ENCODE measurements at places on chromosomes 3 and 15.

- no peak for DNase-seq
Observed at GRCh38 chr15:76011627-76012551, at the start of gene NRG4. NRG4 (minus strand) TSS chr15:76012424; CDS start chr15:76011230, 1,194 bp downstream.

DNA sequence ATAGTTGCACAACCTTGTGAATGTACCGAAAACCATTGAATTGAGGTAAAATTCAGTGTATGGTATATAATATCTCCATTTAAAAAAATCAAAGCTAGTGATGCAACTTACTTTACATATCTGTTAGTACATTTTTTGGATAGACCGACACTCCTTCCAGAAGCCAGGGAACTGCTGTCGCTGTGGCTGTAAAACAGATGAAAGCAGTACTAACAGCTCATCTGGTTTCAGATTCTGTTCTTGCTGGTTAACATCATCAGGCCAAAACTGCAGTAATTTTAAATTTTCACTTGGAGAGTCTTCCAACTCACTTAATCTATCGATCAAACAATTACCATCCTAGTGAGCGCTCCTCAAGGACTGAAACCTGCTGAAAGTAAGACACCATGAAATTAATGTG is 145.1 kb downstream of the LRRC28 start:
- no peak for DNase-seq

DNA sequence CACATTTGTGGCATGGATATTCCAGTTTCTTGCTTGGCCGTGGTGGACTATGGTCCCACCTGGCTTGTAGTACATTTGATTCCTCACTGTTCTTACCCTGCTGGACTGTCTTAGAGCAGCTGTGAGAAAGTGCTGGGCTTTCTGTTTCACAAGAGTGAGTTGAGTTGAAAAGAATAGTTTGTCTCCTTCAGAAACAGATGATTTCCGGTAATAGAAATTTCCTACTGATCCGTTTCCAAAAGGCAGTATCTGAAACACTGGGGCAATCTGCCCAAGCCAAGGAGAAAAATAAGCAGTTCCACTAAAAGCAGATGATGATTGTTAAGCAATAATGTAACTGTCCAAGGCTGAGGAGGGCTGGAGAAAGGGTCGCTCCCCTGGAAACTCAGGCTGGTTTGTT is 96.0 kb downstream of the SUCLG2 start:
- no peak for DNase-seq

- no peak for DNase-seq
Observed at GRCh38 chr3:10709110-10709781, 106.8 kb upstream of the SLC6A11 start.

GRCh38 chr3:57006179-57006657 is 54.2 kb upstream of the SPATA12 start:
- DNase-seq, result no peak

GRCh38 chr3:122984007-122984406 is 43.6 kb downstream of the SEMA5B start:
- no peak for DNase-seq

DNA sequence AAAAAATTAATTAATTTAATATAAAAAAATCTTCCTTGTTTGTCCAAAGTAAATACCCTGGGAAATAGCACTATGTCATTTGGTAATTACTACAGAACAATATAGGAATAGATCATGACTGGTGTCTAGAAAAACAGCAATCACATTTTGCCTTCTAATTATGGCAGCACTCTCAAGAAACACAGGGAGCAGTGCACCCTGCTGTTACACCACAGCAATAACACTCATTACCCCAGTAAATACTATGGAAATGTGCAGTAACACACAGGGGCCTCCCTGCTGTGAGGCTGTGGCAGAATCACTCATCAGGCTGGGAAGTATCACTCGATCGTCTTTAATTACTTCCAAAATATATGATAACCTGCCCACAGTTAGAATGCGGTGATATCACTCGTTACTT is 646.0 kb downstream of the TUSC7 start:
- no peak for DNase-seq

DNA sequence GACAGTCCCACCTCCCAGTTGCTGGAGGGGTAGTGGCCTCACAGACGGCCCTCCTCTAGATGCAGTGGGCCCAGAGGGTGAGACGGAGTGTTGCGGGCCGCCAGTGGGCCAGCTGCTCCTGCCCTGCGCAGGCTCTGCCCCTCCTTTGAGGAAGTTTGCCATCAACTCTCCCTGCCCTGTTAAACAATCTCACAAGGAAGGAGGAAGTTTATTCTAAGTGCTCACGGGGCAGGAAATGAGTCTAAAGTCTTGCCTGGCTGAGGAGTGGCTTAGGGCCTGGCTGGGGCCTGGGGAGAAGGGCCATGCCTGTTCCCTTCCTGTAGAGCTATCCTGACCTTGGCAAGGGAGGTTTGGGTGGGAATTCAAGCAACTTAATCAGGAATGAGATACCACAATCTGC is at the start of gene FAM3D:
Gene FAM3D (minus strand): TSS at position 92 of the 400 bp plus-strand sequence. CDS start 11,211 bp downstream, outside the sequence.
- DNase-seq, result no peak

DNA sequence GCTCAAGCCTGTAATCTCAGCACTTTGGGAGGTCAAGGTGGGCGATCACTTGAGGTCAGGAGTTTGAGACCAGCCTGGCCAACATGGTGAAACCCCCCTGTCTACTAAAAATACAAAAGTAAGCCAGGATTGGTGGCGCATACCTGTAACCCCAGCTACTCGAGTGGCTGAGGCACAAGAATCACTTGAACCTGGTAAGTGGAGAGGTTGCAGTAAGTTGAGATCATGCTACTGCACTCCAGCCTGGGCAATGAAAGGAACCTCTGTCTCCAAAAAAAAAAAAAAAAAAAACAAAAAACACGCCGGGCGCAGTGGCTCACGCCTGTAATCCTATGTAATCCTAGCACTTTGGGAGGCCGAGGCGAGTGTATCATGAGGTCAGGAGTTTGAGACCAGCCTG is 18.9 kb upstream of the AP4E1 start:
- DNase-seq, result no peak

GRCh38 chr3:119589102-119589773 is 8.4 kb upstream of the PLA1A start:
- no peak for DNase-seq

GRCh38 chr15:40092256-40092978 is 16.3 kb downstream of the BMF start:
- DNase-seq, result no peak

GRCh38 chr15:82304778-82305090 is 42.1 kb downstream of the SAXO2 start:
- DNase-seq, result no peak

GRCh38 chr3:147838652-147839051 is 429.5 kb downstream of the ZIC1 start:
- DNase-seq, result no peak

DNA sequence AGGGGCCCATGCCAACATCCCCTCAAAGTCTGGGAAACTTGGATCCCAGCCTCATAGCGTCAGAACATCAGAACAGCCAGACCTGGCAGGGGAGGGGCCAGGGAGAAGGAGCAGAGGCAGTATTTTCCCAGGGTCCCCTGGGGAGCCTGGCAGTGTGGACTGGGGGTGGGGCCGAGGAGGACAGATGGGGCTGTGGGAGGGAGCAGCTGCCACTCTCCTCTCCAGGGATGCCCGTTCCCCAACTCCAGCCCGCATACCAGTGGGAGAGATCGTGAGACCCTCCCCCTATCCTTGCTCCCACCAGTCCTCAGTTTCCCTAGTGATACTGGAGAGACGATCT is 6.5 kb upstream of the DNAJB8 start:
- DNase-seq, result no peak

GRCh38 chr15:52005748-52006701 is 13.0 kb upstream of the MAPK6 start:
- DNase-seq, result no peak

GRCh38 chr15:90674476-90674875 is 42.7 kb upstream of the BLM start:
- DNase-seq, result no peak

GRCh38 chr3:37876279-37876678 is 14.6 kb downstream of the CTDSPL start:
- DNase-seq, result no peak

GRCh38 chr15:58684751-58685150 is 64.8 kb downstream of the ADAM10 start:
- DNase-seq, result no peak

DNA sequence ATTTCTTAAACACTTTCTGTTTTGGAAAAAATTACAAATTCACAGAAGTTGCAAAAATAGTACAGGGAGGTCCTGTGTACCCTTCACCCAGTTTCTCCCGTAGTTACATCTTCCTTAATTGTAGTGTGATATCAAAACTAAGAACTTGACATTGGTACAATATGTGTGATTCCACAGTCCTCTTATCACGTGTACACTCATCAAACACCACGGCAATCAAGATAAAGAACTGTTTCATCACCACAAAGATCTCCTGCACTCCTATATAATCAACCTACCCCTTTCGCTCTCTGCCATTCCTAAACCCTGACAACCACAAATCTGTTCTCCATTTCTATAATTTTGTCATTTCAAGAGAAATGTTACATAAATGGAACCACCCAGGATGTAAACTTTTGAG is 31.4 kb downstream of the POMGNT2 start:
- no peak for DNase-seq

- no peak for DNase-seq
Observed at GRCh38 chr15:58842713-58843396, 71.8 kb downstream of the MINDY2 start.

GRCh38 chr15:58309963-58310928 is 121.5 kb upstream of the LIPC start:
- no peak for DNase-seq

GRCh38 chr3:14959359-14959943 is 12.1 kb downstream of the NR2C2 start:
- no peak for DNase-seq

DNA sequence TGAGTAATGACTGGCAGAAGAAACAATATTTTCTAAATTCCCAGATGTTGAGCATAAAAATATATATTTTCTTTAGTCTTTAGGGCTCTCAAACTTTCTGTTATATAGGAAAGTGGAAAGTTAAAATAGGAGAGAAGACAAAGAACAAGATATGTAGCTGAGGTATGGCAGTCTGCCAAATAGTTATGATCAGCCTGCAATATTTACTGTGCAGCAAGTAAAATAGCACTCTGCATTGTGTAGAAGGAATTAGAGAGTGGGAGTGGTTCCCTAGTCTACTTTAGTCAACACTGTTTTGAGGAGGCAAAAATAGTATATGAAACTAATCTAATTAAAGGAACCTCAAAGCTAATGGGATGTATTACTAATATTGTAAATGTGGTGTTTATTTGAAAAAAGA is 978.1 kb upstream of the ALCAM start:
- DNase-seq, result no peak

DNA sequence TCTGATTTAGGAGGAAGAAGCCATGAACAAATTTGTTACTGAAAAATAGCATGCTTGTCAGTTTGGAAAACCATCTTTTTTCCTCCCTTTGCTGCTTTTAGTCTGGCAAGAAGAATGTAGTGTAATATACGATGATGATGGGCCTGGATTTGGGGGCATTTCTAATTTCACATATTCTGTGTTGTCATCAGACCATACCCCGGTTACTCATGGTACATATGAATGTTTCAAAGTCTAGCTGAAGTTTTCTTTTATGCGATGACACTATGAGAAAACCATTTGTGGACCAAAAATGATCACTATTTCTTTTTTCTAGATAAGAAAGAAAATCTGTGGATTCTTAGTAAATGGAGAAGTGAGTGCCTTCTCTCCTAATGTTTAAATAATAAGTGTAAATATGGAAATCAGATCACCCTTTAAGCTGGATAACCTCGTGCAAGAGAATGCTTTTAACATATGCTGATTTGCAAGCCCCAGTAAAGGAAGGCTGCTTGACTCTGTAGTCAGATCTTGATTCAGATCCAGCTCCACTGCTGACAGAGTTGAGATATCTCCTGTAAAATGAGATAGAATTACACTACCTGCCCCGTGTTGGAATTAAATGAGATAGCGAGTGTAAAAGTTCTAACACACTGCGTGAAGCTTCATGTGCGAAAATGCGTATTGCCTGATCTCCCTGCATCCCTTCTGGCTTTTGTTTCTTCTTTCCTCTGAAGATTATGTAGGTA is 3.0 kb downstream of the MEF2A start:
- no peak for DNase-seq

DNA sequence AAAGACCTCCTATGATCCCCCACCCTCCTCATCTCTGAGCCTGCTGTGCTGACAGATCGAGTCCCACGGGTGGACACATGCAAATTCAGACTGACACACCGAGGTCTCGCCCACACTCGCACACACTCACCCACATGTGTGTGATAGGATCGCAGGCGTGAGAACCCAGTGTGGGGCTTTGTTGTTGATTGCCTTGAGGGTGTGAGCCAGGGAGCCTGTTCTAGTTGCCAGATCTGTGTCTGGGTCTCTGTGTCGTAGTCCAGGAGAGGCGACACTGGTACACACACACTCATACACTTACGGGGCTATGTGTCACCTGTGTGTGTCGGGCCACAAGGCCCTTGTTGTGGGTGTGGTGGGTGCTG is 2.0 kb downstream of the EPHB3 start:
- DNase-seq, result no peak

DNA sequence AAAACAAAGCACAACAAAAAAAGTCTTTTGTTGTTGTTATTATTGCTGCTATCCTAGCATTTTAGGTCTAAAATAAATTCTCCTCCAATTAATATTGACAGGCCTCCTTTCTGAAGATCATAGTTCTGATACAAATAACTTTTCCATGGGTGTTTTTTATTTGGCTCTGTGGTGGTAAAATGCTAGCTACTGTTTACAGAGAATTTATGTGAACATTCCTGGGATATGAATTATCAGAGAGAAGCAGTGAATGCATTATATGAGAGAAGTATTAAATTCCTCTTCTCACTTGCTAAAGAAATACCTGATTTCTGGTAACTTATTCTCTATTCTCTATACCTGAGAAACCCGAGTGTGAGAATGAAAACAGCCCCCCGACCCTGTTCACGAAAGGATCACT is 57.5 kb upstream of the TMCO5A start:
- no peak for DNase-seq

GRCh38 chr3:123298903-123299302 is 97.2 kb downstream of the SEC22A start:
- no peak for DNase-seq

DNA sequence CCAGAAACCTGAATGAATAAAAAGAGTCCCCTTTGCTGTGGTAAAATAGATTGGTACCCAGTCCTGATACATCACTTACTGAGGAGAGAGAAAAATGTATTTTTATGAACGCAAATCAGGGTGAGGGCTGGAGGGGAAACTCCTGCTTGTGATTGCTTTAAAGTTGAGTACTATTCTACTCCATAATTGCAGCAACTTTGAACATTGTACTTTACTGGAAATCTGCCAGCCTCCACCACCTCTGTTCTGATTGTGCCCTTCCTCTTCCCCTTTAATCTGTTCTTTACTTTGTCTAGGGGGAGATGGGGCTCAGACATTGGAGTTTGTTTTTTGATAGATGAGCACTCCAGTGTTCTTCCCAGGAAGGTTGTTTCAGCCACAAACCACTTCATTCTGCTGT is 81.9 kb downstream of the C3orf38 start:
- no peak for DNase-seq

All from stimulated activated CD4-positive, alpha-beta T cell treated with anti-CD3 and anti-CD28 coated beads, Interleukin-1b, Interleukin-23, amount 100 ng/mL, for 1 hour (primary cell).